ENCODE measurements at places on chromosomes 1 and 21. TPM values are rescaled to one million over a fixed set of nuclear protein-coding genes. Genes with fewer than 3 reads are reported as not detected.

ST6GALNAC3 gene
- total RNA-seq: 4.3 TPM

OR2L8 gene
- total RNA-seq: not detected

C1orf226 gene
- 9.3 TPM for total RNA-seq

RXFP4 gene
- not detected for total RNA-seq

CD34 gene
- not detected for total RNA-seq

- DNase-seq: no peak
Observed at GRCh38 chr1:62625415-62625814, 28.1 kb downstream of the ANGPTL3 start.

- DNase-seq: no peak
Observed at GRCh38 chr1:188386161-188386560, 1557.4 kb downstream of the PLA2G4A start.

GRCh38 chr1:13967707-13968106 is 267.7 kb downstream of the PRDM2 start:
- DNase-seq: no peak

GRCh38 chr1:84988588-84988987 is 8.3 kb downstream of the MCOLN2 start:
- DNase-seq: no peak

DNA sequence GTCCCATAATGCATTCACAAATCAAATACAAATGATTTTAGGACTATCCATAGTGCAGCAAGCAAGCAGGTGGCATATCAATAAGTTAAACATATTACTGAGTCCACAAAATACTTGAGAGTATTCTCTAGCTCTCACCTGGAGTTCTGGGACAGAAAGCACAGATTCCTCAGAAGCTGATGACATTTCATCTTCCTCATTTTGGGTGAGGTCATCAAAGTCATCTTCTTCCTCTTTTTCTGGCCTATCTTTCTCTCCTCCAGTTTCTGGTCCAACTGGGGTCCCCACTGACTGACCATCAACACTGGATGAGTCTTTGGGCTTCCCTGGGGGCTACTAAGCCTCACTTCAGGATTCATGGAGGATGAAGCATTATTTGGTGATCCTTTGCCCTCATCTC is 38.9 kb downstream of the YY1AP1 start:
- no peak for DNase-seq

- DNase-seq: peak; percentile 95
Observed at GRCh38 chr1:27525296-27526272, 35.6 kb upstream of the WASF2 start.

- no peak for DNase-seq
Observed at GRCh38 chr1:51705035-51705434, 88.1 kb downstream of the OSBPL9 start.

Measured in H7 (cell line).